ENCODE measurements at places on chromosomes 1 and 21. TPM values are rescaled to one million over a fixed set of nuclear protein-coding genes. Genes with fewer than 3 reads are reported as not detected.

The TMEM125 gene
- total RNA-seq: 0.78 TPM

The FOXJ3 gene
- total RNA-seq: 107 TPM

The ARPC5 gene
- total RNA-seq: 145 TPM

The SEMA4A gene
- 13.6 TPM for total RNA-seq

The CALML6 gene
- not detected for total RNA-seq

The TCHH gene
- total RNA-seq: not detected

The USP16 gene
- 39.1 TPM for total RNA-seq

The PTGFR gene
- 3.0 TPM for total RNA-seq

The VPS45 gene
- total RNA-seq: 84.2 TPM

The MAP1LC3C gene
- total RNA-seq: 0.78 TPM

The MATN1 gene
- total RNA-seq: 0.31 TPM

The ACTL8 gene
- not detected for total RNA-seq

The FABP3 gene
- total RNA-seq: 93.1 TPM
